ENCODE measurements at places on chromosomes 7 and 10.
A peak's percentile ranks its signal among the peaks of the same experiment; 100 is the strongest.

- DNase-seq, result no peak
Measured at GRCh38 chr7:33872870-33873269, 32.5 kb upstream of the BMPER start.

DNA sequence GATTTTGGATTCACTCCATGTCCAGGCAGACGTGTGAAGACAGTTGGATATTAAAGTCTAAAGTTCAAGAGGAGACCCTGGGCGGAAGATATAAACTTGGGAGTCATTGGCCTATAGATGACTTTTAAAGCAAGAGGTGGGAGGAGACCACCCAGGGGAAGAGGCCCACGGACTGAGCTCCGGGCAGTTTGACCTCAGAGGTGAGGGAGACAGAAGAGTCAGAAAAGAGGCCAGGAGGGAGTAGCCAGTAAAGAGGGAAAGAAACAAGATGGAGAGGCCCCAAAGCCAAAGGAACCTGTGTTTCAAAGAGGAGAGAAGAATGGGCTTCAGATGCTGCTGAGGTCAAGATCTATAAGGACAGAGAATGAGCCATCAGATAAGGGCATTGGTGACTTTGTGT lies 11.4 kb downstream of the CARD11 start:
- DNase-seq, result no peak

- DNase-seq, result no peak
Measured at GRCh38 chr7:74479961-74480829, 26.5 kb downstream of the GTF2IRD1 start.

DNA sequence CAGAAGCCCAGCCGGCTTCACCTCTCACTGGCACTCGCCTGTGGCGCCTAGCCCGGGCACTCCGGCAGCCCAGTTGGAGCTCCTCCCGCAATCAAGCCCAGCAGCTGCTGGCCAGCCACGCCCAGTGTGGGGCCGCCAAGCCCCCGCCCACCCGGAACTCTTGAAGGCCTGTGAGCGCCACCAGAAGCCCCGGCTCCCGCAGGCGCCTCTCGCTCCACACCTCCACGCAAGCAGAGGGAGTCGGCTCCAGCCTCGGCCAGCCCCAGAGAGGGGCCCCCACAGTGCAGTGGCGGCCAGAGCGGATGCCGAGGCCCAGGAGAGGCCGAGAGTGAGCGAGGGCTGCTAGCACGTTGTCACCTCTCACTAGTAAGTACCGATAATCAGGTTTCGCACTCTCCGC lies 240.7 kb downstream of the TFEC start:
- DNase-seq, result no peak

DNA sequence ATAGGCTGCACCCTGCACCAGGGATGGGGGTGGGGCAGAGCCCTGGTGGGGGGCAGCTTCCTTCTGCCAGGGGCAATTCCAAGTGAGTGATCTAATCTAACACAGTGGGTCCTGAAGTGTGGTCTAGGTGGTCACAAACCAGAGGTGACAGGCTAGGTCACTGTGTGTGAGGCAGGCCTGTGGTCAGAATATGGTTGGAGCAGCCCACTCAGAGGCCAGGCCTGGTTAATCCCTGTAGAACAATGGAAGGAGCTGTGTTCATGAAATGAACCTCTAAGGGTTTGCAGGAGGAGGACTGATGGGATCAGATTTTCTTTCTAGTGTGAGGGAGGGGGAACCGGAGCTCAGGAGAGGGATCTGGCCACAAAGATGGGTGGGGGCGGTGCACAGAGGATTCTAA lies 10.0 kb upstream of the TSPAN14 start:
- DNase-seq, result no peak

GRCh38 chr10:133081636-133082035 lies 6.1 kb upstream of the ADGRA1 start:
- DNase-seq, result no peak

- no peak for DNase-seq
Measured at GRCh38 chr10:33609546-33609945, 275.1 kb upstream of the NRP1 start.

DNA sequence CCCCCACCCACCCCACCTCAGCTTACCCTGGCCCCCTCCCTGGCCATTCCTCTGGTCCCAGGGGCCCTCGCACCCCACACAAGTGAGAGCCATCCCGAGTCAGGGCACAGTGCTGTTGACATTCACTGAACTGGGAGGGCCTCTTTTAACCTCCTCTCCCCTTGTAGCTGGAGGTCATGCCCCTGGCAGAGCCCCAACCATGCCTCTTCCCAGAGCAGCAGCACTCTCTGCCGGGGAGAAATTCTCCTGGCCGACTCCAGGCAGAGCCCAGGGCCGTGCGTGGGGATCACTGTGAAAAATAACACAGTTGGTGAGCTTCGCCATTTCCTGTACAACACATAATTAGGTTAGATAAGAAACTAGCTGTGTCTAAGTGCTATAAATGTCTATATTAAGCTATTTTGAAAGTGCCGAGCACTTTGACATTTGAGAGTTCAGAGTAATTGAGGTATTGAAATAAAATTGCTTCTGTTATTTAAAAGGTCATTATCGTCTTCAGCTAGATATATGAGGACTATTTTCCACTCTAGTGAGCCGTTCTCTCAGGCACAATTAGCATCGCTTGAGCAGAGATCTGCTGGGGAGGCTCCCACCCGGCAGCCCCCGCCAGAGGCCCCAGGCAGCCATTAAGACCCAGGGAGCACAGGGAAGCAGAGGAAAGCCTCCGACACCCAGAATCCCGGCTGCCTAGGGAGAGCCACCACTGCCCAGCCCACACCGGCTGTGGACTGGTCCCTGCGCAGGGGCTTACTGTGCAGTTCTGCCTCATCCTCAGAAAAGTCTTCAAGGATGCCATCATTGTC lies 62.4 kb upstream of the LRRC18 start:
- DNase-seq, result no peak

DNA sequence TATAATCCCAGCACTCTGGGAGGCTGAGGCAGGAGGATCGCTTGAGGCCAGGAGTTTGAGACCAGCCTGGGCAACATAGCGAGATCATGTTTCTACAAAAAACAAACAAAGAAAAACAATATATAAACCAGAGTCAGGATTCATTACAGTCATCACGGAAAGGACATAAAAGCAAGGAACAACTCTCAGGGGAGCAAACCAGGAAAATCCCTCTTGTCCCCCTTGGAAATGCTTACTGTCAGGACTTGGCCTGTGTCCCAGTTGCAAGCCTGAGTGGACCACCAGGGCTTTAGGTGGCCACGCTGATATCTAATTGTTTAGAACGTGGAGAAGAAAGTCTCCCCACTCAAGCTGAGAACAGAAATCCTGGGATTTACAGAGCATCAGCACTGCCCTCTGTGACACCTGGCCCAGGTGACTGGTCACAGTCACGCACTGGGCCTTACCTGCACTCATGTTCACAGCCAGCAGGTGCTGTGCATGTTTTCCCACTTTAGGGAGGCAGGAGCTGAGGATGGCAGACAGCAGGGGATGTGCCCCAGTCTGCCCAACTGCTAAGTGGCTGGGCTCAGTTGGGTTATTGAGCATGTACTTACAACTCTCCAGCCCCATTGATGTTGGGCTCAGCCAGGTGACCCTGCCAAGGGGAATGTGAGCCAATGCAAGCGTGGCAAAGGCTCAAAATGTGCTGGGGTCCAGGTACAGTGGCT lies 60.9 kb downstream of the TMEM130 start:
- no peak for DNase-seq

DNA sequence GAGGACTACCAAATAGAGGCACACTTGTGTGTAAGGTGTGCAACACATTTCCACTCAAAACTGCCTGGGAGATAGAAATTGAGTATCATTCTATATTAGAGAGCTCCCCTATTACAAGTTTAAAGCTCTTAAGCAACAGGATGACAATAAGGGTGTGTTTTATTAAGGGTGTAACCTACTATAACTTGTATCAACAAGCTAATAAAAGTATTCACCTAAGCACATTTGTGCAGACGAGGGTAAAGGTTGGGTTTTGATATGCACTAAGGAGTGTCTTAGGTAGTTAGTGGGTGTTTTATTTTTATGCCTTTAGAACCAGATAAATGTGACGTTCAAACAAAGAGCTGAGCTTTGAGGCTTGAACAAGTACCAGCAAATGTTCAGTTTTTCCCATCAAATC lies 2.8 kb upstream of the FAM53B start:
- no peak for DNase-seq

- no peak for DNase-seq
Measured at GRCh38 chr7:43758822-43759683, 573 bp downstream of the BLVRA start.

- DNase-seq, result no peak
Measured at GRCh38 chr7:77734659-77735421, 38.6 kb downstream of the RSBN1L start.

DNA sequence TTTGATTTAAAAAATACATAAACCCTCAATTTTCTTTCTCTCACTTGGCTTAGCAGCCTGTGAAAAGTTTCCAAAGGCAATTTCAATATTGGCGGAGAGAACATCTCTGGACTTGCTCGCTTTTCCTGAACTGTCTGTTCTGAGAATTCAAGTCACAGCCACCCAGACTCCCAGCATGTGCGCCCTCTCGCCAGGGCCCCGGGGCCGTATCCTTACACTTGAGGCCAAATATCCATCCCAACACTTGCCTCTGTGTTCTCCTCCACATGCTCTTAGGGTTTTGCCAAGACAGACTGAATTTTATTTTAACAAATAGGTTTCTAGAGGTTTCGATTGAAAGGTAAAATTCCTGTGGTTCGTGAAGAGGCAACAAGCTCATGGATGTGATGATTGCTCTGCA lies 111.5 kb upstream of the GPR26 start:
- DNase-seq, result no peak

- no peak for DNase-seq
Measured at GRCh38 chr10:28713626-28714352, 36.5 kb downstream of the BAMBI start.

DNA sequence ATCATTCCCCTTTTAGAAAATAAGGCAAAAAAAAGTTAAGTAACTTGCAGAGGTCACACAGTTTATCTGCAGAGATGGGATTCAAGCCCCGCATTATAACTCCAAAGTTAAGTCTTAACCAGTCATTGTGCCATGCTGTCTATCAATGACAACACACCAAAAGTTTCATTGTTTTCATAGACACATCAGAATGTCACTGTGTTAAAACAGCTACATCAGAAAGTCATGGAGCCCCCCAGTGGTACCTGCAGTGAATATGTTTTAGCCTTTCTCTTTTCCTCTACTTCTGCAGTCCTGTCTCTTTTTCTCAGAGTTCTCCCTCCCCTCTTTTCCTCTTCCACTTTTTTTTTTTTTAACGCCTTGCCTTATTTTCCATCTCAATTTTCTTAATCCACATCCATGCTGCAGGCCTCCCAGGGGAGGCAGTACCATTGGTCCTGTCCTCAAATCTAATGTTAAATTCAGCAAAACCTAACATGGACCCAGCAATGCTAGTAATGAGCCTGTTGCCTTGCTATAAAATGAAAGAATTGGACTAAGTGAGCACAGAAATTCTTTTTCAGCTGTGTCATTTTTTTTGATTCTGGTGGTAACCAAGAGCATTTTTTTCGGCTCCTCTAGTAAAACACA lies 3.8 kb upstream of the NRCAM start:
- no peak for DNase-seq

- DNase-seq, result no peak
Measured at GRCh38 chr7:79855172-79855571, 279.5 kb upstream of the GNAI1 start.

- no peak for DNase-seq
Measured at GRCh38 chr10:3342771-3343170, 170.2 kb upstream of the PITRM1 start.

GRCh38 chr10:73909540-73910115 lies 1.3 kb upstream of the PLAU start:
- DNase-seq, result no peak

DNA sequence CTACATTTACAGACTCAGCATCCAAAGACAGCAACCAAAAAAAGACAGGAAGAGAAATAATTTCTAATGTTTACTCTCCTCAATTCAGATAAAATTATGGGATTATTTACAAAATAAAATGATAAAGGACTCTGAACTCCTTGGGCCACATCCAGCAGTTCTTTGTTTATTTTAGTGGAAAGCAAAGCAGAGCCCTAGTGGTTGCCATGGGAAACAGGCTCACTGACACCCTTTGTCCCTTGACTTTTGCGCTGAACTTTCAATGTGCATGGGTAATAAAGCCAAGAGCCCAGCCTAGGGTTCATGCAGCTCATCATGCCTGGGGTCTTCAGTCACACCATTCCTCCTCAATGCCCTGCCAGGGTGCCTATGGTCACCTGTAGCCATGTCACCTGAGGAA lies 442.6 kb upstream of the IGFBP3 start:
- DNase-seq, result no peak

DNA sequence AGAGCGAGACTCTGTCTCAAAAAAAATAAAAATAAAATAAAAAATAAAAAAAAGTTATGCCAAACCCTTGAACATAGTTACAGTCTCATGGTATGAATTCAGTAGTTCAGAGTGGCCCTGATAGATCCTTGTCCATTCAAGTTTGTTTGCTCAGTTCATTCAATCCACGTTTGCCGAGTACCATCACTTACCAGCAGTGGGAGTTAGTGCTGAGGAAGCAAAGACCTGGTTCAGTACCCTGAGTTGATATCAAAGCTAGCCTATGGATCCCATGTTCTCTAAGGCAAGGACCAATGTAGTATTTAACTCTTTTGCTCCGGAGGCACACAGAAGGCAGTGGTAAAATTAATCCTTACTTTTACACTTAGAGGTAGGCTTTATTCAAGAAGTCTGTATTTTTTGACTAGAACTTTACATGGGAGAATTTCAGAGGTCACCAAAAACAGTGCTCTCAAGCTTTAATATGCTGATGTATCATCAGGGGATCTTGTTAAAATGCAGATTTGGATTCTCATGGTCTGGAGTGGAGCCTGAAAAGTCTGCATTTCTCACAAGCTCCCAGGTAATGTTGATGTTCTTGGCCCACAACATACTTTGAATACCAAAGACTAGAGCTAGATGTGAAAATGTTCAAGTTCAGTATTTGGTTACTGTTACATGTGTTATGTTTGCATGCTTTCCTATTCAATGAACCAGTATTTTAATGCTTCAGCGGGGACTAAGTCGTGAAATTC lies 38.1 kb upstream of the HBP1 start:
- no peak for DNase-seq

GRCh38 chr10:48369501-48369900 lies 63.0 kb downstream of the MAPK8 start:
- DNase-seq, result no peak

- DNase-seq, result peak; percentile 37
Measured at GRCh38 chr10:4545062-4545461, 280.9 kb upstream of the AKR1E2 start.
